ENCODE measurements at places on chromosomes 7 and 10.

- DNase-seq, result no peak
Measured at GRCh38 chr7:157442993-157443831, 106.4 kb downstream of the DNAJB6 start.

- DNase-seq, result no peak
Measured at GRCh38 chr7:71775648-71776047, 636.5 kb downstream of the CALN1 start.

DNA sequence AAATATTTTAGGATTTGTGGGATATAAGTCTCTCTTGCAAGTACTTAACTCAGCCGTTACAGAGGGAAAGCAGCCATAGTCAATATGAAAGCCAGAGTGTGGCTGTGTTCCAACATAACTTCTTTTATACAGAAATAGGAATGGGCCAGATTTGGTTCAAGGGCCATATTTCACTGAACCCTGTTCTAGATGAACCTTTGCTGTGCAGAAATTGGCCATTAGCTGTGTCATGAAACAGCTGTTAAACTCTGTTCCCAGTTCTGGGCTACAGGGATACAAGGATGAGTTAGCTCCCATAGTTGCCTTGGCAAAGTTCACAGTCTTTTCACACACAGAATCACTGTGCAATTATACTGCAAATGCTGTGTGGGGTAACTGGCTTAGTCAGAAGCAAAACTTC, 213.9 kb upstream of the LRRN3 start:
- no peak for DNase-seq

DNA sequence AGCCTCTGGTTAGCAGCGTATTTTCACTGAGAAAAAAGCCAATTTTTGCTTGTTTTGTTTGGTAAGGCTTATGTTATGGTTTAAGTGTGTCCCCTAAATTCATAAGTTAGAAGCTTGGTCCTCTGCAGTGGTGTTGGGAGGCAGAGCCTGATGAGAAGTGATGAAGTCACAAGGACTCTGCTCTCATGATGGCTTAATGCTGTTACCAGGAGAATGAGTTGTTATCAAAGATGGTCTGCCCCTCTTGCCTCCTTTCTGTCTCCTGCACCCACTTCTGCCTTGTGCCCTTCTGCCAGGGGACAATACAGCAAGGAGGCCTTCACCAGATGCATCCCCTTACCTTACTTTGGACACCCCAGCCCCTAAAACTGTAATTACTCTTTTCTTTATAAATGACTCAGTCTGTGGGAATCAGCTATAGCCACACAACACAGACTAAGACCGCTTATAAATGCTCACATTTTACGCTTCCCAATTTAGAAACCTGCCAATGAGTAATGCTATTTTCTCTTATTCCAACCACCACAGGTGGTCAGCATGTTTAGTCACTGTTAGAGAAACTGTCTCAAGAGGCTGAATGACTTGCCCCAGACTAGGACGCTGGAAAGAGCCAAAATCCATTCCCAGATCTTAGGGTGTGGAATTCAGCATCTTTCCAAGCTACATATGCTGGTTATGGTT, 6.1 kb upstream of the PKD1L1 start:
- DNase-seq, result no peak

- DNase-seq, result no peak
Measured at GRCh38 chr7:131076032-131076431, 251.6 kb upstream of the MKLN1 start.

All from T-cell (primary cell).